ENCODE measurements at places on chromosomes 11 and 22.

- no peak for DNase-seq
These were observed 4.0 kb downstream of the LINC01488 start for GRCh38 chr11:69485337-69486041.

- DNase-seq: no peak
These were observed 11.4 kb downstream of the DNAL4 start for GRCh38 chr22:38782402-38783094.

DNA sequence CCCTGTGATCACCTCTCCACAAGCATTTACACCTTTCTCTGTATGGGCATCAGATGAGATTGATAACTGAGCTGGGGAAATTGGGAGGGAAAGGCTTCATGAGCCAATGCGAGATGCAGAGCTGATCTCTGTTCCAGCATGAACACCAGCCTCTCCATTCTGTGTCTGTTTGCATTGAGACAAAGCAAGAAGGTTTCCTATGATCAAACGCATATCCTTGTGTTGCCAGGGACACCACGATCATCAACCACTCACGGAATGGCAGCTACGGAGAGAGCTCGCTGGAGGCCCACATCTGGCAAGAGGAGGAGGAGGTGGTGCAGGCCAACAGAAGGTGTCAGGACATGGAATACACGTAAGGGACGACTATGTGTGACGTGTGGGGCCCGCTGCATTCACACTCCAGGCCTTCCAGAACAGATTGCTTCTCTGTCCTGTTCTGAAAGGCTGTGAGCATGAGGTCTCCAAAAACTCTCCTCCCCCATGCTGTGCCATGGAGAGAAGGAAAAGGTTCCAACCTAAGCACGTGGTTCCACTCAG is 96.4 kb downstream of the AMOTL1 start:
- DNase-seq: no peak

DNA sequence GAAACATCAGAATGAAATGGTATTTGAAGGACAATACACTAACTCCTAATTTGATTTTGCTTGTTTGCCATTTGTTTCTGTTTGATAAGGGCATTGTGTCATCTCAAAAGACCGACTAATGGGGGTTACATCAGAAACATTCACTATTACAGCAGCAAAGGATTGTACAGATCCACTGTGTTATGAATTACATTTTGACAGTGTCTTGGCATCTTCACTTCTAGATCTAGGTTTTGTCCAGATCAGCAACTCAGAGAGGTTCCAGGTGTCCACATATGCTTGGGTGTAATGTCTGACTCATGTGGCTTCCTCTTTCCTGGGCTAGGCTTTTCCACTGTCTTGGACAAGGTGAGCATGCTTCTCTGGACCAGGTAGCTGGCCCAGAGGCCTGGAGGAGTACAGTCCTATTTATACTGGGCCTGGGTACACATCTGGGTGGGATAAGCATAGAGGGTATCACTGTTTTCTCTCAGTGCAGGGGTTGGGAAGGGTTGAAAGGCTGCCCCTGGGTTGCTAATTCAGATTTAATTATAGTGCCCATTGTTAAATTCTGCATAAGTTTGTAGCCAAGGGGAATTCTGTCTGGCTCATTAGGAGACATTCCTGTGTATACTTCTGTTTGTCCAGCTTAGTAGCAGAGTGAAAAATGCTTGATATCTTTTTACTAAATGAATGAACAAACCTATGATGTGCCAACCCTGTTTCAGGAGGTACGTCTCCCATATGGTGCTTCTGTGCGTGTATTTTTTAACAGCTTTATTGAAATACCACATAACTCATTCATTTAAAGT is 23.8 kb downstream of the DDI1 start:
- no peak for DNase-seq

GRCh38 chr11:117972629-117973502 is 13.3 kb upstream of the IL10RA start:
- no peak for DNase-seq

GRCh38 chr22:21038405-21038804 is 6.0 kb upstream of the SLC7A4 start:
- DNase-seq: no peak

DNA sequence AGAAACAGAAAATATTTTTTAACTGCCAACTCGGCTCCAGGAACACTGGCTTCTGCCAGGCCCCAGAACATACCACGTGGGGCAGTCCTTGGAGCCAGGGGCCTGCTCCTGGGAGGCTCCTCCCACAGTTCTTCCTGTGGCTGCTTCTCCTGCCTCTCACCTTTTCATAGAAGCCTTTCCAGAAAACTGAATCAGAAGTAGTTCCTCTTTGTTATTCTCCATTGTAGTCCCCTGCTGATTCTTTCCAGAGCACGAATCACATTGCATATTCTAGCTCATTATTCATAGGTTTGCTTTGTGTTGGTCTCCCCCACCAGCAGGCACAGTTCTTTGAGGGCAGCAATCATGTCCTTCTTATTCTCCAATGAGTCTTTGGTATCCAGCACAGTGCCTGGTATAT is 106.0 kb downstream of the EFCAB6 start:
- DNase-seq: no peak

DNA sequence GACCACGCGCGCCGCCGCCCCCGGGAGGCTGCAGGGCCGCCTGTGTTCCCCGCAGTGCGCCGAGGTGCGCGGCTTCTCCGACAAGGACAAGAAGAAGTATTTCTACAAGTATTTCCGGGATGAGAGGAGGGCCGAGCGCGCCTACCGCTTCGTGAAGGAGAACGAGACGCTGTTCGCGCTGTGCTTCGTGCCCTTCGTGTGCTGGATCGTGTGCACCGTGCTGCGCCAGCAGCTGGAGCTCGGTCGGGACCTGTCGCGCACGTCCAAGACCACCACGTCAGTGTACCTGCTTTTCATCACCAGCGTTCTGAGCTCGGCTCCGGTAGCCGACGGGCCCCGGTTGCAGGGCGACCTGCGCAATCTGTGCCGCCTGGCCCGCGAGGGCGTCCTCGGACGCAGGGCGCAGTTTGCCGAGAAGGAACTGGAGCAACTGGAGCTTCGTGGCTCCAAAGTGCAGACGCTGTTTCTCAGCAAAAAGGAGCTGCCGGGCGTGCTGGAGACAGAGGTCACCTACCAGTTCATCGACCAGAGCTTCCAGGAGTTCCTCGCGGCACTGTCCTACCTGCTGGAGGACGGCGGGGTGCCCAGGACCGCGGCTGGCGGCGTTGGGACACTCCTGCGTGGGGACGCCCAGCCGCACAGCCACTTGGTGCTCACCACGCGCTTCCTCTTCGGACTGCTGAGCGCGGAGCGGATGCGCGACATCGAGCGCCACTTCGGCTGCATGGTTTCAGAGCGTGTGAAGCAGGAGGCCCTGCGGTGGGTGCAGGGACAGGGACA is 2.7 kb downstream of the NLRP6 start:
- DNase-seq: no peak

DNA sequence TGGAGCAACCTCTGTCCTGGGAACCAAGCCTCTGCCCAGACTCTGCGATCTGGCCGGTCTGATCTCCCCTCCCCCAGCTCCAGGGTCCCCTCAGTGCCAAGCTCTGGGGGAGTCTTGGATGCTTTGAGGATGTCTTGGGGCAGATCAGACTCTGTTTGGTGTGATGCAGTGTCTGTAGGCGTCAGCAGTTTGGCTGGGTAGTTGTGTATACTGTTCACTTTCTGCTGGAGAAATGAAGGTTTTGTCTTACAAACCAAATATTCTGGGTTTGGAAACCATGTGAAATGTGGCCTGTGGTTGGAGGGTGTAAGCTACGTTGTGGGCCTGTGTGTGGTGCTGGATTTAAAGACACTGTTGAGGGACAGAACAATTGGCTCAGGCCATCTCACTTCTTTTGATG is 4.6 kb downstream of the INSC start:
- no peak for DNase-seq

GRCh38 chr11:64146036-64146955 is 19.6 kb downstream of the MACROD1 start:
- peak; percentile 36 for DNase-seq

- no peak for DNase-seq
These were observed 8.1 kb downstream of the SLC17A6 start for GRCh38 chr11:22346282-22346681.

- no peak for DNase-seq
These were observed 5.8 kb upstream of the ATG16L2 start for GRCh38 chr11:72808331-72808798.

- DNase-seq: no peak
These were observed 23.9 kb upstream of the NECTIN1 start for GRCh38 chr11:119752946-119753345.

- no peak for DNase-seq
These were observed 2.5 kb downstream of the PANX1 start for GRCh38 chr11:94131047-94131717.

- no peak for DNase-seq
These were observed 29.1 kb upstream of the IGLL5 start for GRCh38 chr22:22858559-22858937.

DNA sequence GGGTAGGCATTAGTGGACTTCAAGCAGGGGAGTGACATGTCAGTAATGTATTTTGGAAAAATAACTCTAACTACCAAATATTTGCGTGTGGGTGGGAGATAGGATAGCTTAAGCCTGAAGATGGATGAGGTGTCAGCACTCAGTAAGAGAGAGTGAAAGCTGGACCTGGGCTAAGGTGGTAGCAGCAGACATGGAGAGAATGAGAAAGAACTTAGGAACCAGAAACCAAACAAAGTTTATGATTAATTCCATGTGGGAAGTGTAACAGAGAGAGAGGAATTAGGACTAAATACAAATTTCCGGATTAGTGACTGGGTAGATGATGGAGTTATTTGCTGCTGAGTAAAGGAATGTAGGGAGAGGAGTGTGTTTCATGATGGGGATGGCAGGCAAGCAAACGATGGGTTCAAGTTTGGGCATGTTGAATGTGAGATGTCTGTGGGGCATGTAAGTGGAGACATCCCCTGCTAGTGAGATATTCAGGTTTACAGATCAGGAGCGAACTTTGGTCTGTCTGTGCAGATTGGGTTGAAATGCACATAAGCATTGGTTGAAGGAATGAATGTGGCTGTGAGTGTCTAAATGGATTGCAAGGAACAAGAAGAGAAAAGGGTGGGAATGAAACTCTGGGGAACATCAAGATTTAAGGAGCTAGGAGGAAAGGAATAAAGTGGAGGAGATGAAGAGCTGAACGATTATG is 185.6 kb upstream of the MTMR2 start:
- DNase-seq: no peak

GRCh38 chr11:134920851-134921608 is 509.0 kb upstream of the B3GAT1 start:
- DNase-seq: no peak

DNA sequence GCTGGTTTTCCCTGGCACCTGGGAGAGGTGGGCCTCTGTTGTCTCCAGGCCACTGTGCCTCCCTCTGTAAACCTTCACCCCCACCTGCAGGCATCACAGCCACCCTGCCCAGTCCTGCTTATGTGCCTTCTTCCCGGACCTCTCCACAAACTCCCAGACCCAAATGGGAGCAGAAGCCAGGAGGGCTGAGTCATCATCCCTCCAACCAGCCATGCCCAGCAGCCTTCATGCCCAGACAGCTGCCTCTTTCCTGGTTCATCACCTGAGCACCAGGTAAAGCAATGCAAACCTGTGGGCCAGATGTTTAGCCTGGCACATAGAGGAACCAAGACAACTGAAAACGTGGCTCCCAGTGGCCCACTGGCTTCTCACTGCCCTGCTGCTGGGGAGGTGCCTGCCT is 2.1 kb upstream of the TMPRSS4 start:
- no peak for DNase-seq

GRCh38 chr11:84419616-84420015 is 1133.4 kb upstream of the CCDC90B start:
- DNase-seq: no peak

DNA sequence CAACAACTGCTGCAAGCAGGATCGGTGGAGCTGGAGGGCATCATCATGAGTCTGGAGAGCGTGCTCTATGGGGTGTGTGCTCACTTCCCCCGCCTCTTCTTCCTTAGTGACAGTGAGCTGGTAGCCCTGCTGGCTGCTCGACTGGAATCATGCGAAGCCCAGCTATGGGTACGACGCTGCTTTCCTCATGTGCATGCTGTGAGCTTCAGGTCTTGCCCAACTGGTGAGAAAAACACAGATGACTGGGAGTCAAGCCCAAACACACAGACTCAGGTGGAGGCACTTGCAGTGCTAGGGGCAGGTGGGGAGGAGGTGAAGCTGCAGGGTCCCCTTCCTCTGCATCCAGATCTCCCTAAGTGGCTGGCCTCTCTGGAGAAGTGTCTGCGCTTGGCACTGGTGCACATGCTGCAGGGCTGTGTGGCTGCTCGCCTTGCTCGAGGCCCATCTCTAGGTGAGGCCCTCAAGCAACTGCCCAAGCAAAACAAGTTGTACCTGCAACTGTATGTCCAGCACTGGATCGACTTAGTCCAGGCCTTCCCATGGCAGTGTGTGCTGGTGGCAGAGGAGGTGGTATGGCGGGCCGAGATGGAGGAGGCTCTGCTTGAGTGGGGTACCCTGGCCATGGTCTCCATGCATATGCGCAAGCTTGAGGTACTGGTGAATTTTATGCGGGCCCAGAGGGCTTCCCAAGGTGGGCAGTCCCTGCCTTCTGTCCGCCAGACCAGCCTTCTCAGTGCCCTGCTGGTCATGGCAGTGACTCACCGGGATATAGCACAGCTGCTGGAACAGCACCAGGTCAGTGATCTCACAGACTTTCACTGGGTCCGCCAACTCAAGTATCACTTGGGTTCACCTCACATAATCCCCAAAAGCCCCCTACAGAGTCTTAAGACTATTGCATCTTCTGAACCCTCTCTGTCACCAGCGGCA is 48.1 kb downstream of the DNHD1 start:
- no peak for DNase-seq

- no peak for DNase-seq
These were observed 164.5 kb upstream of the POU2AF2 start for GRCh38 chr11:111081021-111081511.

GRCh38 chr11:128664317-128664716 is 29.6 kb upstream of the FLI1 start:
- no peak for DNase-seq

Data from stimulated activated CD4-positive, alpha-beta T cell treated with anti-CD3 and anti-CD28 coated beads, Interleukin-1b, Interleukin-23, amount 100 ng/mL, for 1 hour (primary cell).